Tibial nerve (tissue), 4 donors: ENCODE measurements at places on chromosomes 12 and 14.

DNA sequence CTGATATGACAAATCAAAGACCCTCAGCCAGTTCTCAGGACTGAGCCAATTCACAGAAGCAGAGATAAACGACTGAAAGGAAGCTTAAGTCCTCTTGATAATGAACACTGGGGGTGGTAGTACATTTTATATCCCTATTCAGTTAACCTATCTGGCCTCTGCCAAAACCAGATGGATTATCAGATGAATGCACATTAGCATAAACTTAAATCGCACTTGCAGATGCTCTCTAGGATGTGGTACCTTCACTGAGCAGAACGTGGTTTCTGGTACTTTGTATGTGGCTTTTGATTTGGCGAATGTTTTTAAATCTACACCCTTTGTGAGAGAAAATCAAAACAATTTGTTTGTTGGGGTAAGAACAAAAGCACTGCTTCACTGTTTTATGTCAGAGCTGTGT lies 21.1 kb upstream of the TAS2R14 start:
- H3K4me1 ChIP-seq, result no peaks in the 10 kb centered on the region
- no peak overlapping the region for H3K4me3 ChIP-seq
- H3K27me3 ChIP-seq, result no peaks in the 10 kb centered on the region
- H3K27ac ChIP-seq, result no peak overlapping the region
- no peaks in the 10 kb centered on the region for H3K36me3 ChIP-seq

GRCh38 chr14:64296561-64296960 lies 2.4 kb upstream of the ESR2 start:
- no peak overlapping the region for H3K4me3 ChIP-seq
- DNase-seq, result no peak
- H3K36me3 ChIP-seq, result no peaks in the 10 kb centered on the region
- no peak overlapping the region for H3K27ac ChIP-seq
- H3K4me1 ChIP-seq, result peaks cover 30% of the 10 kb centered on the region
- no peaks in the 10 kb centered on the region for H3K27me3 ChIP-seq

GRCh38 chr14:64857979-64858744 lies 21.5 kb downstream of the SPTB start:
- H3K27ac ChIP-seq, result no peak overlapping the region
- H3K27me3 ChIP-seq, result peaks cover 4% of the 10 kb centered on the region
- no peaks in the 10 kb centered on the region for H3K36me3 ChIP-seq
- no peak overlapping the region for H3K4me3 ChIP-seq
- DNase-seq, result no peak

DNA sequence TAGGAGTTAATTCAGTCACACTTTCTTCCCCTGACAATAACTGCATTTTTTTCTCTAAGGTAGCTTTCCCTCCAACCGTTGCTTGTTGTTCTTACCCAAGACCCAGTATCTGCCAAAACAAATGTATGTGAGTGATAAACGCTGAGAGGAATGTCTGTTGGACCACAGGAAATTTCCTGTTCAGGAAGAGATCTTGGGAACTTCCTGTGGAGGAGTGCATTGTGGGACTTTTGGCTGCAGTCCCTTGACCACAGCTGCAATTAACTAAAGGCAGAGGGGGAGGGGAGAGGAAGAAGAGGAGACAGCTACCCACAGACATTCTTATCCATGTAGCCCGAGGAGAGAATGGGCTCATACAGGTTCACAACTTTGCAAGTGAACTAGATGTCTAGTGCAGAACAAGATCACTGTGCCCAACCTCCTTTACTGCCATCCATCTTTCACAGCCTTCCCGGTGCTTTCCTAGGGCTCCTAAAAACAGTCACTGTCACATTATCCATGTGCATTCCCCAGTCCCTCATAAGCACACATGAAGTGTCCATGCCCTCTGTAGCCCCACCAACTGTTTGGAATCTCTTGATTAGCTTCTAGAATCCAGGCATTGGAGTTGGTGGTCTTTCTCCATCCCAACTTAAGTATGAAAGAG lies 149.5 kb downstream of the ETV6 start:
- H3K4me3 ChIP-seq, result no peak overlapping the region
- H3K27ac ChIP-seq, result no peak overlapping the region
- H3K4me1 ChIP-seq, result no peaks in the 10 kb centered on the region
- no peak for DNase-seq

GRCh38 chr14:59098377-59098776 lies 90.1 kb upstream of the DAAM1 start:
- H3K36me3 ChIP-seq, result no peaks in the 10 kb centered on the region
- no peaks in the 10 kb centered on the region for H3K27me3 ChIP-seq
- no peak overlapping the region for H3K4me3 ChIP-seq
- no peak overlapping the region for H3K27ac ChIP-seq

DNA sequence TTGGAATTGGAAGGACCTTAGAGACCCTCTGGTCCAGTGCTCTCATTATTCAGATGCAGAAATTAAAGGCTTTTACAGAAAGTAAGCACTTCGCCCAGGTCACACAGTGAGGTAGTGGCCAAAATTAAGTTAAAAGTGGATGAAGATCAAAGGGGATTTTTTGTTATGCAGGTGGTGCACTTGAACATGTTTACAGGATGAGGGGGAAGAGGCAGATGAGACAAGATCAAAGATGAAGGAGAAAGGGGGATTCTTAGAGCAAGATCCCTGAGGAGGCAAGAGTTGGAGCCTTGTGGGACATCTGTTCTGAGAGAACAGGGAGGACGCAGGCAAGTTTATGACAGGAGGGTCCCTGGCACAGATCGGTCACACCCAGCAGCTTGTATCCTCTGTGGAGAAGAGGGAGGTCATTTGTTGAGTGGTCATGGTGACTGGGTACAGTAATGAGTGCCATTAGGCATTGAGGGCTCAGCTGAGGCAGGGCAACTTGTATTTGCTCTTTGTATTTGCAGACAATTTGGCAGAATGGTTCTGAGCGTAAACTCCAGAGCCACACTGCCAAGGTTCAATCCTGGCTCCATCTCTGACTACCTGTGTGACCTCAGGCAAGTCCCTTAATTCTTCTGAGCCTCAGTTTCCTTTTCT lies 84.0 kb downstream of the BORCS5 start:
- no peak for DNase-seq
- H3K4me3 ChIP-seq, result no peak overlapping the region
- no peak overlapping the region for H3K27ac ChIP-seq
- H3K27me3 ChIP-seq, result no peaks in the 10 kb centered on the region
- peaks cover 8% of the 10 kb centered on the region for H3K36me3 ChIP-seq

GRCh38 chr14:52266179-52266578 lies 1.3 kb upstream of the PTGDR start:
- DNase-seq, result peak; percentile 76
- H3K4me3 ChIP-seq, result no peak overlapping the region
- H3K36me3 ChIP-seq, result no peaks in the 10 kb centered on the region

DNA sequence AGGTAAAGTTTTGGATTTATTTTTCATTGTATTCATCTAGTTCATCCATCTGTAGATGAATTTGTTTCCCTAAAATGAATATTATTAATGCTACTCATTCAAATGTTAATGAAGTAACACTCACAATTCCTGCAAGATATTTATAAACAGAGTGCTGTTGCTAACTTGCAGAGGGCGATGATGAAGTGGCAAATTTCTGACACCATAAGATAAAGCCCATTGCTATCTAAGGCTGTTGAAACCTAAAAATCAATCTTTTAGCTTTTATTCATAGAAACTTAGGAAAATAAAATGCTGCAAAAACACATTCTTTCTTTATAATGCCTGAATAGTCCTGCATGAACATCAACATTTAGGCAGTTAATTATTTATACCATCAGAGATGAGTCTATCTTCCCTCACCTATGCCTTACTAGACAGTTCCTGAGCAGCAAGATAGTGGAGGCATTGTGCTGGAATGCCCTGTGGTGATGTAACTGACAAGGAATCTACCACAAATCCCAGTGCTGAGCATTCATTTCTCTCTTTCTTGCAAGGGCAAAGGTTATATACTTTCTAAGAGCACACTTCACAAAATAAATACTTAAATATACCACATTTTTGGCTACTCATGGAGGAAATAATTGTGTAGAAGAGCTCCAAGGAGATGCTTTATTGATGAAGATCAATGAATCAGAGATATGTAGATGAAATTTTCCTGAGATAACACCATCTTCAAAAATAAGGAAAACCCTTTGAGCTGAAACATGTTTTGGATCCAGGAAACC lies 57.6 kb downstream of the LMNTD1 start:
- no peak overlapping the region for H3K4me3 ChIP-seq
- no peaks in the 10 kb centered on the region for H3K27me3 ChIP-seq
- DNase-seq, result no peak

- H3K4me1 ChIP-seq, result no peaks in the 10 kb centered on the region
- H3K27me3 ChIP-seq, result no peaks in the 10 kb centered on the region
- H3K36me3 ChIP-seq, result no peaks in the 10 kb centered on the region
- H3K27ac ChIP-seq, result no peak overlapping the region
- no peak for DNase-seq
These were observed 46.4 kb downstream of the BCL11B start for GRCh38 chr14:99225436-99226203.

- no peaks in the 10 kb centered on the region for H3K36me3 ChIP-seq
- H3K4me3 ChIP-seq, result no peak overlapping the region
- no peaks in the 10 kb centered on the region for H3K4me1 ChIP-seq
- H3K27ac ChIP-seq, result no peak overlapping the region
- H3K27me3 ChIP-seq, result no peaks in the 10 kb centered on the region
- DNase-seq, result no peak
These were observed 66.3 kb downstream of the CKB start for GRCh38 chr14:103456167-103456835.

GRCh38 chr12:91620992-91621391 lies 438.4 kb upstream of the DCN start:
- no peak overlapping the region for H3K27ac ChIP-seq
- no peak for DNase-seq
- no peak overlapping the region for H3K4me3 ChIP-seq
- H3K36me3 ChIP-seq, result no peaks in the 10 kb centered on the region
- H3K4me1 ChIP-seq, result no peaks in the 10 kb centered on the region
- H3K27me3 ChIP-seq, result no peaks in the 10 kb centered on the region

DNA sequence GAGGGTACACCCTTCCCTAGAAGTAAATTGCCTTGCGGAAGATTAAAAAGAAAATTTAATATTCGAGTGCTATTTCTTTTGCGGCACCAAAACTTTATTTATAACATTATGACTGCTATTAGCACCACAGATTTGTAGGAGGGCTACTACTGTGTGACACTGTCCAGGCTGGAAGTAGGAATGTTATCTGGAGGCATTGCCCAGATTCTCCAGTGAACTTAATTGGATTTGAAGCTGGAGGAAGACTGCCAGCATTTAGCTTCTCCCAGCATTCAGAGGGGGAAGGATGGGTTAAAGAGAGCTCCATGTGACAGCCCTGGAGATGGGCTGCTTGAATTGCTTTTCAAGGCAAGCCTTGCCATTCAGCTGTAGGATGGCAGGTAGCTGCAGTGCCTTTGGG lies 107.0 kb upstream of the RBM19 start:
- H3K27me3 ChIP-seq, result no peaks in the 10 kb centered on the region
- H3K4me1 ChIP-seq, result no peaks in the 10 kb centered on the region
- no peak overlapping the region for H3K4me3 ChIP-seq
- no peaks in the 10 kb centered on the region for H3K36me3 ChIP-seq

- H3K4me1 ChIP-seq, result no peaks in the 10 kb centered on the region
- no peaks in the 10 kb centered on the region for H3K27me3 ChIP-seq
- no peak overlapping the region for H3K4me3 ChIP-seq
- no peaks in the 10 kb centered on the region for H3K36me3 ChIP-seq
These were observed 10.7 kb downstream of the GPRC5A start for GRCh38 chr12:12902036-12902435.

DNA sequence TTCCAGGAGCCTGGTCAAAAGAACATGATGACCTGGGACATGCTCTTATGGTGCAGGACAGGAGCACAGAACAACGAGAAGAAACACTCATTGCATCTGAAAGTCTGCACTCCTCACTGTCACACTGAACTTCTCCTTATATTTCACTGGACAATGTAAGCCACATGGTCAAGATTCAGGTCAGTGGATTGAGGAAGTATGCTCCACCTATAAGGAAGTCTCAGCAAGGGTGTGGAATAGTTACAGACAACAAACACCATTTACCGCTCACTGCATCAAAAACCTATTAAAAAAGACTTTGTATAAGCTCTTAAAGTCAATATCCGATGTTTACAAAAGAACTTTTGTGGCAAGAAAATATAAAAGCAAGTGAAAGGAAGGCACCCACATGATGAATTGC lies 153.1 kb upstream of the FOXG1 start:
- H3K4me1 ChIP-seq, result no peaks in the 10 kb centered on the region
- H3K27ac ChIP-seq, result no peak overlapping the region
- no peaks in the 10 kb centered on the region for H3K36me3 ChIP-seq
- no peaks in the 10 kb centered on the region for H3K27me3 ChIP-seq
- DNase-seq, result no peak

GRCh38 chr12:3223601-3224529 lies 146.7 kb downstream of the TSPAN9 start:
- H3K4me1 ChIP-seq, result peaks cover 6% of the 10 kb centered on the region
- H3K4me3 ChIP-seq, result no peak overlapping the region
- DNase-seq, result no peak
- H3K36me3 ChIP-seq, result peaks cover 7% of the 10 kb centered on the region
- no peak overlapping the region for H3K27ac ChIP-seq

- H3K27ac ChIP-seq, result no peak overlapping the region
- H3K4me1 ChIP-seq, result no peaks in the 10 kb centered on the region
- no peak for DNase-seq
These were observed 5.0 kb downstream of the CLEC12B start for GRCh38 chr12:10015450-10015849.

DNA sequence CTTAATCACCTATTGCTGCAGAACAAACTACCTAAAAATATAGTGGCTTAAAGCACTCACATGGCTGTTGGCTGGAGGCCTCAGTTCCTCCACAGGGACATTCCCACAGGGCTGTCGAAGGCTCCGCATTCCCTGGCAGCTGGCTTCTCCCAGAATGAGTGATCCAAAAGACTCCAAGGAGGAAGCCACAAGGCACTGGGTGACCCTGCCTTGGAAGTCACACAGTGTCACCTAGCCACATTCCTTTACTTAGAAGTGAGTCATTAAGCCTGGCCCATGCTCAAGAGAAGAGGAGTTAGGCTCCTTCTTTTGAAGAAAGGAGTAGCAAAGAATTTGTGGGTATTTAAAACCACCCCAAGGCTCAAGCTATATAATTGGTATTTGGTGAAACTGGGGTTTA lies 63.9 kb upstream of the MAP1LC3B2 start:
- DNase-seq, result no peak
- H3K4me1 ChIP-seq, result no peaks in the 10 kb centered on the region
- no peaks in the 10 kb centered on the region for H3K27me3 ChIP-seq

DNA sequence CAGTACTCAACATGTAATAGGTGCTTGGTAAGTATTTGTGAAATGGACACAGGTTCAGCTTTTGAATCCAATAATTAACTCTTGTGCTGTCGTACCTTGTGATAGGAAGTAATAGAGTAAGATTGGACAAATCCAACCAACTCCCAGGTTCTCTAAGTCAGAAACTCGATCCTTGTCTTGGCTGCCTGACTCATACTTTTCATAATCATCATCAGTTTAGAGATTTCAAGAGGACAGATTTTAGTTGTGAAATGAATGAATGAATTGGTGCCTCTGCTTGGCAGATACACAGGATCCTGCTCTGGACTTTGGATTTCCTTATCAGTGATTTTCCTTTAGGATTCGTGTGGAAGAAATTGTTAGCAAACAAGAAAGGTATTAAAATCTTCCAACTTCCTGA lies 1145.2 kb downstream of the AACS start:
- H3K27me3 ChIP-seq, result no peaks in the 10 kb centered on the region
- no peak for DNase-seq
- H3K27ac ChIP-seq, result no peak overlapping the region
- H3K36me3 ChIP-seq, result no peaks in the 10 kb centered on the region
